Activated T-cell treated with anti-CD3 and anti-CD28 coated beads, Interleukin-2, amount 50 U/mL, for 48 hours (primary cell): ENCODE measurements at places on chromosomes 4 and X.
A peak's percentile ranks its signal among the peaks of the same experiment; 100 is the strongest.

DNA sequence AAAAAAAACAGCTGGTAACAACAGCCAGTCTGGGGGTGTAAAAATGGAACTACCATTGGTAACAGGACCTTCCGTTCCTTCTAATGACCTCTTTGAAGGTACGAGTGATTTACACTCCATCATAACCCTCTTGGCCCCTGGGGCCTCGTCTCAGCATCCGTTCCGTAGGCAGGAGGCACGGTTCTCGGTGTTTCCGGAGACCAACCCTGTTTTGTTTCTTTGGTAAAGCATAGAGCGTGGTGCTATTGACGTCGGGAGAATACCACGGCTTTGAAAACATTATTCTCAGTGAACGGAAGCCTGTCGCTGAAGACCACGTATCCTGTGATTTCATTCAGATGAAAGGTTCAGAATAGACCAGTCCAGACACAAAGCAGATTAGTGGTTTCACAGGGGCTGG is 198.9 kb downstream of the ASMT start:
- DNase-seq, result no peak

GRCh38 chr4:89270792-89271191 is 36.8 kb downstream of the GPRIN3 start:
- DNase-seq, result no peak

DNA sequence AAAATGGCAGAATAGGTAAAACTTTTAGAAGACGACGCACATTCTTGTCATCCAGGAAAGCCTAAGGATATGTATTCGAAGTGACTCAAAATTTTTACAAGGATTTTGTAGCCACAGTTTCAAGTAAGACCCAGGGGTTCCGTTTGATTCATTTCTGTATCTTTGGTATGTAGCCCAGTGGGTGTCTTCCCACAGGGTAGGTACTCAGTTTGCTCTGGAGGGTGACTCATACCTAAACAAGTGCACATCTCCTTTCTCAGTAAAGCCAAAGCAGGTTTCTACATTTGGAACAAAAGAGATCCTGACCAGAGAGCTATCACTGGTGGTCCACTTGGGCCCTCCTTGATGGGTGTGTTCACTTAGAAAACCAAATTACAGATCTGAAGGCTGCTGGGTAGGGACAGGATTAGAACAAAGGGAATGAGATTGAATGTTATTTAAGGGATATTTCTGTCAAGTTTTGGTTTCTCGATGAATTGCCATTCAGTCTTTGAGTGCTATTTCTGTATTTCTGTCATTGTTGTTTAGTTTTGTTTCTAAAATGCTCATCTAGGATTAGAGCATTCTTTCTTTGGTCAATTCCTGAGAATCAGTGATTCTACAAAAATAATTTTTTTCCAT is 56.1 kb downstream of the PLS3 start:
- peak; percentile 21 for DNase-seq

DNA sequence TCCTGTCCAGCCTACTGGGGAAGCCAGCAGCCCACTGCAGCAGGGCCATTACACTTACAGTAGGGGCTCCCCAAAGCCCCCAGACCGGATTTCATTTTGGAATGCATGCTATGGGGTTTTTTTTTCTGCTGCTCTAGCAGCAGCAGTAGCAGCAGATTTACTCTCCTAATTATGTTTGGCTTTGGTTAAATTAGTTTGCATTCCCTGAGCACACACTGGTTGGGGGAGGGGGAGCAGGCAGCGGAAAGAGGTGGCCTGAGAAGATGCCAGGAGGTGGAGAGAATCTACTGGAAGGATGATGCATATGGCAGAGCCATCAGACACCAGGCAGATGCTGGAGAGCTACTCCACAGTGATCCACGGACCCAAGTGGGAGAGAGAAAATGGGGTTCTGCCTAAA is 109.6 kb downstream of the LDB2 start:
- DNase-seq, result no peak

DNA sequence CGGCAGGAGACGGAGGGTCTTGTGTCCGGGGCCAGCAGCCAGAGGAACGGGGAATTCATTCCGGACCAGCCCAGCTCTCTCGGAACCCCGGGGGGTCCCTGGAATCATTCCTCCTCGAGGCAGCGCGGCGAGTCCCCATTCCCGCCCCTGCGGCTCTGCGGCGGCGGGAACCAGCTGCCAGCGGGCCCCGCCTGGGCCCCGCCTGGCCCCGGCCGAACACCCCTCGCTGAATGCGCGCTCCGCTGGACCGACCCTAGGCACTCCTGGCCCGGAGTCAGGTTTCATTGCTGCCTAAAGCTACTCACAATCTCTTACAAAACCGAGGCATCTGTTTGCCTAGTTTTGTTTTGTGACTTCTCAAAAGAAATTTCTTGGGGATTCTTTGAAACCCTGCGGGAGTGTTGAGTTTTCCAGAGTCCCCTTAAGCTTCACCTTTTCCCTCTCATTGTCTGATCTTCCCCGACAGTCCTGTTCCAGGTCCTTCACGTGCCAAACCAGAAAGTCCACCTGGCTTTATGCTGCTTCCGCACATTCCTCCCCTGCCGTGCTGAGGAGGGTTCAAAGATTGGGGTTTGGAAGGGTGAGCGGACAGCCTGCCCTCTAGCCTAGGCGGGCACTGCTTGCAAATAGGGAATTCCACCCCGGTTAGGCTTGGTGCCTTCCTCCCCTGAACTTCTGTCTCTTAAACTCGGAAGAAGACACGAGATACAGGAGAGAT is 789 bp downstream of the ARHGAP10 start:
- DNase-seq, result peak; percentile 31

DNA sequence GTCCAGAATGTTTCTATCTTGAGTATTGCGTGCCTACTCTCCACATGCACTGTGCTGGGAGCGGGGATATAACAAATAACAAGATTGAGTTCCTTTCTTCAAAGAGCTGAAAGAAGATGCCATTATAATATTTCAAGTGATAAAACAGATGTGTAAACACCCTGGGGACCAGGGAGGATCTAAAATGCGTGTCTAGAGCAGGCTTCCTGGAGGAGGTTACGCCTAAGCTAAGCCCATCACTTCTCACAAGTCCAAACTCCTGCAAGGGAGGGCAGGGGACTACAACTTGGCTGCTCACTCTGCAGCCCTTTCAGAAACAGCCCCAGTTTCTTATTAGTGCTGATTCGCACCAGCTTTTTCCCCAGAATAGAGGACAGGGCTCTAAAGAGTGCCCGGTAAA is 21.5 kb downstream of the PTCHD1 start:
- no peak for DNase-seq

GRCh38 chr4:165994701-165995100 is 121.7 kb downstream of the TLL1 start:
- no peak for DNase-seq

GRCh38 chr4:53813998-53814397 is 222.7 kb upstream of the LNX1 start:
- no peak for DNase-seq

DNA sequence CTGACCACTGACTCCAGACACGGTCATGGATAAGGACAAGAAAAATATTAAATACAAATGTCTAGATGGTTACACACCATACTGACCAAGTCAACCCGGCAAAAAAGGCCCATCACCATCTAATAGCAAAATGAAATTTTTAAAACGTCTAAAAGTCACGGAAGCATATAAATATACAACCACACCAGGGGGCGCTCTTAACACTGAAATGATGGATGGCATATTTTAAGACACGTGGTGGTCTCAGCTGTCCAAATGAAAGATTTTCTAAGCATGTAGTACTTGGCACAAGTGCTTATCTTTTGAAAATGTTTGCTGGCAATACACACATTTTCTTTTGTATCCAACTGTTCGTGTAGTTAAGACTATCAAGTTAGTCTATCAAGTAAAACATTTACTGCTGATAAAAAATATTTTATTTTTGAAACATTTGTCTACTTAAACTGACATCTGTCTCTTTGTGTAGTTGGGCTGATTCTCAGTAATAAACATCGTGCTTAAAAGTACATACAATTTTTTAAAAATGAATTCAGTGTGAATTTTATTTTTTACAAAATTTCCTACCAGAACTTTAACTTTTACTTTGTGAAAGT is 64.6 kb downstream of the COX7B2 start:
- peak; percentile 46 for DNase-seq

GRCh38 chr4:11720292-11720691 is 291.6 kb upstream of the HS3ST1 start:
- no peak for DNase-seq

DNA sequence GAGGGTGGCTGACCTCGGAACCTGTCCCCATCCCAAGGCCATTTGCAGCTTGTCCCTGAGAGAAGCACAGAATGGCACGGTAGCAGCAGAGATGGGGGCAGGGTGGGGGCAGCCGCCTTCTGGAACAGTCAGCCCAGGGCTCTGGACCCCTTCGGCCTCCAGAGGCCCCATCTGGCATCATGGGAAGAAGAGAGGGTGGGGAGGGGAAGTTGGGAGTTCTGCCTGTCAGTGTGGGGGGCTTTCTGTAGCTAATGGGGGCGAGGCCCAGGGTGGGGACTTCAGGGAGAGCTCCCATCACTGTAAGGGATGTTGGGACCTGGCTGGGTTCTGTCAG is 62.9 kb upstream of the ADRA2C start:
- DNase-seq, result no peak

DNA sequence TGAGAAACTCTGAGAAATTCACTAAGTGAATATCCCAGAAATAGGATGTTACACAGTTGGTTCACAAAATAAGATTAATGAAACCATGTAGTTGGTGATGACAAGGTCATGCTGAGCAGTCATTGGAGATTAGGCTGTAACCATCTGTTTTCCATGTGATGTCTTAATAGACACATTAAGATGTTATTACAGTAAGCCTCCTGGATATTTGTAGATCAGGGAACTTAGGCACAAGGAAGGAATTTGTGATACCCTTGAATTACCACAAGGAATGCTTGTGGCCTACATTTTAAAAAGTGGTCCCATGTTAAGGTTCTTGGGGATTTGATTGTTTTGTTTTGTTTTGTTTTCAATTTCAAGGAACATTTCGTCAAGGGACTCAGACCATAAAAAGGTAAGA is 185.6 kb upstream of the BANK1 start:
- DNase-seq, result no peak

DNA sequence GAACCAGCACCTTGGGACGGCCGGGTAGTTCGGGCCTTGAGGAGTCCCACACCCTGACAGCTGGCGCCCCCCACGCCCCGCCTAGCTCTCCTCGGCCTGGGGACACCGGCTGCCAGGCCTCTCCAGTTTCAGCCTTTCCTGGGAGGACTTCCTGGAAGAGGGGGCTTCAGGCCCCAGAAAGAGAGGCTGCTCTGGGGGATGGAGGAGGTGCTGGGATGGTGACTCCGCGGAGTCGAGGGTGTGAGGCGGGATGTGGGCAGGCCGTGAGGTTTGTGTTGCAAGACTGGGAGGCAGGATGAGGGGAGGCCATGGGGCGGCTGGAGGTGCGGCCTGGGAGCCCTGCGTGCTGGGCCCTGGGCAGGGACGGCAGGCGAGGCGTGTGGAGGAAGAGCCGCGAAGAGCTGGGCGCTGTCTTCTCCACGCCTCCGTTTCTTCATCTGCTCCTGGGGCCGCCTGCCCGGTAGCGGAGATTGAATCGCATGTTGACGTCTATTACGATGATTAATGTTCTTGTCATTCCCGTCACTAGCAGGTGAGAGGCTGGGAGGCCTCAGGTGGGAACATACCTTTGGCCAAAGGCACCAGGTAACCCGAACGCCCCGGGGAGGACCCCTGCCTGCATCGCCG is 918 bp upstream of the FGFRL1 start:
- peak; percentile 83 for DNase-seq

- no peak for DNase-seq
Observed at GRCh38 chrX:74178536-74178935, 125.4 kb upstream of the ZCCHC13 start.

DNA sequence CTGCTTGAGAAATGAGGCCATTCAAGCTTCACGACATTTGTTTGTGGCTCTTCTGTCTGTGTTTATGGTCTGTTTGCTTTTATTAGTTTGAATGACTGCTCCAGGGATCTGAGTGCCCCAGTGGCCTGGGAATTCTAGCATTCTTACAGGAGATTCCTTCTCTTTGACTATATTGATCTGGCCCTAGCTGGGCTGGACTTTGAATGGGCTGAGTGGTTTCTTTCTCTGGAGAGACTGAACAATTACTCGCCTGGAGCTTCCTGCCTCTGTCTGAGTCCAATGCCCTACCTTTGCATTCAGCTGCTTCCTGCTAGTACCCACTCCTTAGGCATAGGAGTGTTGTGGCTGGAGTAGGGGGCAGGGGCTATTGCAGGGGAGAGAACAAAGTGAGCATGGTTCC is 51.2 kb upstream of the EDA start:
- DNase-seq, result no peak

GRCh38 chr4:100295792-100296191 is 105.5 kb upstream of the DDIT4L start:
- no peak for DNase-seq

- DNase-seq, result no peak
Observed at GRCh38 chr4:156477636-156478035, 494.0 kb downstream of the PDGFC start.

DNA sequence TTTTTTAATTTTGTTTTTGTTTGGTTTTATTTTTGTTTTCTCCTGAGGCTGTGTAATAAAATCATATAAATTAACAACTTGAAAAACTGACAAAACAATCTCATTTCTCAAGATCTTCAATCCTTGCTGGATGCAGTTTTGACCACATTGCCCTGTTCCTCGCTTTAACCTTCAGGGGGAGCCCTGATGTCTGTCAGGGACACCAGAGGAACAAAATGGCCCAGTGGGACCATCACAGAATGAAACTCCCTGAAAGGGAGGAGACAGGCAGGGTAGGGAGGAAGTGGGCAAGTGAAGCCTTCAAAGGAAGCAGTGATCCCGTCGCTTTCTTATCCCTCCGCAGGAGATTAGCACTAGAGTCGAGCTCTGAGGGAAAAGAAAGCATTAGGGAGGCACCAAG is 274.9 kb upstream of the LDB2 start:
- DNase-seq, result no peak

- DNase-seq, result no peak
Observed at GRCh38 chr4:6122496-6122895, 77.9 kb downstream of the JAKMIP1 start.

GRCh38 chr4:80071604-80072227 is 1.3 kb downstream of the ANTXR2 start:
- no peak for DNase-seq

DNA sequence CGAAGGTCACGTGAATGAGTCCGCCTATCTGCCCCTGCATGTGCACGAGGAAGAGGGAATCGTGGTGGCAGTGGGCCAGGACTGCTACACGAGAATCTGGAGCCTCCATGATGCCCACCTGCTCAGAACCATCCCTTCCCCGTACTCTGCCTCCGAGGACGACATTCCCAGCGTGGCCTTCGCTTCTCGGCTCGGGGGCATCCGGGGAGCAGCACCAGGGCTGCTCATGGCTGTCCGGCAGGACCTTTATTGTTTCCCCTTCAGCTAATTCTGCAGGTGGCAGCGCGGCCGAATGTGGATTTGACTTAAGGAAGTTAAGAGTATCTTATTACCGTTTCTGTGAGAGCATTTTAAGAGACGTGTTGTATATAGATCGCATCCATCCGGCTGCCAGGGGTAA is 1.2 kb downstream of the DCAF4L1 start:
- no peak for DNase-seq

GRCh38 chr4:1116838-1117237 is 3.5 kb upstream of the RNF212 start:
- DNase-seq, result no peak

GRCh38 chr4:73661646-73662119 is 41.4 kb upstream of the RASSF6 start:
- DNase-seq, result peak; percentile 18

- no peak for DNase-seq
Observed at GRCh38 chr4:113825272-113825671, 63.7 kb upstream of the CAMK2D start.

- no peak for DNase-seq
Observed at GRCh38 chr4:153934688-153935017, 145.8 kb upstream of the SFRP2 start.
